MM.1S (cell line): ENCODE measurements at places on chromosomes 12 and 14.

GRCh38 chr12:75635606-75636444 lies 124.4 kb upstream of the KRR1 start:
- DNase-seq: peak; percentile 20

- no peak for DNase-seq
Observed at GRCh38 chr14:60989599-60989998, 8.6 kb downstream of the SLC38A6 start.

DNA sequence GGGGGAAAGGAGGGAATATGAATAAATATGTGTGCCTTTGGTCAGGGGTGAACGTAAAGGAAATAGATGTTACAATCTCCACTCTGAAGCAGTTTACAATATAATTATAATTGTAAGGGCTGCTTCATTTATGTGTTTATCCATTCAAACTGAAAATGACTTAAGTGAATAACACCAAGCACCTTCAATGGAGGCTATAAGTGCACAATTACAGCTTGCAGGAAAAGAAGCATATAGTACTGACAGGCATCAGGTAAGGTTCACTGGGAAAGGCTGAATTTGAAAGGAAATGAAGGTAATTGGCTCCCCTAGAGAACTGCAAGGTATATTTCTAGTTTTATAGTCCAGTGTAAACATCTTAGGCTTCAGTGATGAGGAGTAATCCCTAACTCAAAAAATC lies 192.7 kb downstream of the STXBP6 start:
- DNase-seq: no peak

GRCh38 chr12:122681814-122682213 lies 21.3 kb downstream of the HCAR2 start:
- no peak for DNase-seq

DNA sequence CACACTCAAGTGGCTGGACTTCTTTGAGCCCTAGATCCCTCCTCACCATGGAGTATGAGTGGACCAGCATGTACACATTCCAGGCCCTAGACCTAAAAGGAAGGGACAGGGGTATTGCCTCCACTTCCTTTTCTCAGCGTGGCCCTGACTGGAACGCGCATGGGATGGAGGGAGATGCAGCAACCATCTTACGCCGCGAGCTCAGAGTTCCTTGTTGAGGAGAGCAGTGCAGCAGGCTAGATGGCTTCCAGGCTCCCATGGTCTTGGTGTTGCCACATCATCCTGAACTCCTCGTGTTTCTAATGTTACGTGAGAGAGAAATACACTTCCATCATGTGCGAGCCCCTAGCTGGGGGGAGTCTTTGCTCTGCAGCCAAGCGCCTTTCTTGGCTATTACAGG lies 61.8 kb upstream of the DIO3 start:
- no peak for DNase-seq

- no peak for DNase-seq
Observed at GRCh38 chr14:101559624-101560533, 1.4 kb upstream of the DIO3 start.
